ENCODE measurements at places on chromosomes 4 and X. TPM values are rescaled to one million over a fixed set of nuclear protein-coding genes. Genes with fewer than 3 reads are reported as not detected.

- no peak for DNase-seq
These were observed 486.6 kb upstream of the PCDH10 start for GRCh38 chr4:132662456-132662855.

- DNase-seq, result peak; percentile 11
These were observed 1.1 kb downstream of the FGFR3 start for GRCh38 chr4:1793940-1794808.

The HDAC6 gene
- total RNA-seq, result 29.4 TPM

DNA sequence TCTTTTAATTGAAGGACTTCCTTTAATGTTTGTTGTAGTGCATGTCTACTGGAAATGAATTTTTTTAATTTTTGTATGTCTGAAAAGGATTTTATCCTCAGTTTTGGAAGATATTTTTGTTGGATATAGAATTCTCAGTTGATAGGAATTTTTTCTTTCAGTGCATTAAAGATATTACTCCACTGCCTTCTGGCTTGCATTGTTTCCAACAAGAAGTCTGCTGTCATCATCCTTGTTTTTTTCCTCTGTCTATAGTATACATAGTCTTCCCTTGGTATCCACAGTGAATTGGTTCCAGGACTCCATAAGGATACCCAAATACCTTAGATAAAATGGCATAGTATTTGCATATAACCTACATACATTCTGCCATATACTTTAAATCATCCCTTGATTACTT is 33.5 kb downstream of the SCD5 start:
- no peak for DNase-seq

DNA sequence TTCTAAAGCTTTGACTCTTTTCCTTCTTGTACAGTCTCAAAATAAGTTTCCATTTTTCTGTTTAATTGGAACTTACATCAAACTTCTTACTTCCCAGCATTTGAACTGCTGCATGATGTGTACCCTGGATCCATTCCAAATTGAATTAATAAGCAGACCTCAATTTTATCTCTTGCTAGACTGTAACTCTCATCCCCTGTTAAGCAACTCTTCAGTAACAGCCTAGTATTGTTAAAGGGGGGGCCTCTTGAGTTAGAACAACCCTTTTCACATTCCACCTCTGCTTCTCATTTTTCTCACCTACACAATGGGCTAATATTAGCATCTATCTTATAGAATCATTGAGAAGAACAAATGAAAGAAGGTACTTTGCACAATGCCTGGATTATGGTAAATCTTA is 169.4 kb downstream of the IL1RAPL1 start:
- DNase-seq, result no peak

DNA sequence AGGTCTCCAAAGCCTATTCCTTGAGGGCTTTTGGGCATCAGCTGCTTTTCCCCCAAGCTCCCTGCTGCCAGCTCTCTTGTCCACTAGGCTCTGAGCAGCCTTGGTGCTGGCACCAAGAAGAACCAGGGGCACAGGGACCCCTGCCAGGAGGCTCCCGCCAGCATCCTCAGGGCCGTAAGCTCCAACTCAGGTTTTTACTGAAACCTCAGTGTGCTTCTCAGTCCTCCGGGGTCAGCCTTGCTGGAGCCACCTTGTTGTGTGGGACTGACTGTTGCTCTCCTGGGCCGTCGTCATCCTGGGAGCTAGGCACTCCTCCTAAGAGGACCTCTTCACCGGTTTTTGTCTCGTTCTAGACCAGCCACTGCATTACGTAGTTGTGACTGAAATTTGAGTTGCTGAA is 38.9 kb downstream of the NOP14 start:
- DNase-seq, result no peak

The IQCM gene
- not detected for total RNA-seq

The PCSK1N gene
- total RNA-seq, result not detected

GRCh38 chrX:40146262-40147125 is 48.7 kb upstream of the BCOR start:
- no peak for DNase-seq

DNA sequence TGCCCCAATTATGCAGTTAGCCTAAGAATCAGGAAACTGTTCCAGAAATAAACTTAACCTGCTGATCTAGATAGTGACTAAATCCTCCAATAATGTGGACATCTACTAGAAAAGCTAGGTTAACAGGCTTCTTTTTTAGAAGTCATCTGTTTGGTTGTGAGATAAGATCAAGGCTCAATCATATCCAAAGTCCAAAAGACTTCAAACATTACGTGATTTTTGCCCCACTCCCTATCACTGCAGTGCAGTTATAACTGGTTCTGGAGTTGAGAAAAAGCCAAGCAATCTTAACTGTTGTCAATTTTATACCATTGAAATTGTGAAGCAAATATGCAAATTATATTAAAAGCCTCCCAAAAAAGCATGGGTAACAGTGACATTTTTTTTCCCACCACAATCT is 781.4 kb downstream of the KLHL13 start:
- DNase-seq, result no peak

- no peak for DNase-seq
These were observed 8.7 kb upstream of the FAM241A start for GRCh38 chr4:112136551-112136950.

GRCh38 chr4:67714248-67714583 is 13.3 kb upstream of the UBA6 start:
- no peak for DNase-seq

DNA sequence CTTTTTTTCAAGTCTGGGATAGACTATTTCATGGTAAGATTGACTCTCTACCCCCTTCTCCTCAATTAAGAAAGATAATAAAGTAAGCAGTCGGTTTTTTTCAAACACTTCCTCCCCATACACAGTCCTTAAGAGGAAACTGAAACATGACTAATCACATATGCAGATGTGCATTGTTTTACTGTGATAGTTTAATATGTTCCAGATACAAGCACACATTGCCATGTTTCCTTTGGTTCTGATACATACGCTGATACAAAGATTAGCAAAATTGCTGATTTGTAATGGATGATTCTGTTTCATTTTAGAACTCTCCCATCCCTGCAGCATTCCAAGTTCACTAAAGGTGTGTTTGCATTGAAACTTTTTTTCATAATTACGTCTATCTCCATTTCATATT is 76.1 kb downstream of the FBXO8 start:
- no peak for DNase-seq

All from fibroblast of villous mesenchyme (primary cell).